ENCODE measurements at places on chromosomes 5 and 9.

GRCh38 chr9:73230251-73230650 is 78.6 kb downstream of the ANXA1 start:
- DNase-seq = no peak

DNA sequence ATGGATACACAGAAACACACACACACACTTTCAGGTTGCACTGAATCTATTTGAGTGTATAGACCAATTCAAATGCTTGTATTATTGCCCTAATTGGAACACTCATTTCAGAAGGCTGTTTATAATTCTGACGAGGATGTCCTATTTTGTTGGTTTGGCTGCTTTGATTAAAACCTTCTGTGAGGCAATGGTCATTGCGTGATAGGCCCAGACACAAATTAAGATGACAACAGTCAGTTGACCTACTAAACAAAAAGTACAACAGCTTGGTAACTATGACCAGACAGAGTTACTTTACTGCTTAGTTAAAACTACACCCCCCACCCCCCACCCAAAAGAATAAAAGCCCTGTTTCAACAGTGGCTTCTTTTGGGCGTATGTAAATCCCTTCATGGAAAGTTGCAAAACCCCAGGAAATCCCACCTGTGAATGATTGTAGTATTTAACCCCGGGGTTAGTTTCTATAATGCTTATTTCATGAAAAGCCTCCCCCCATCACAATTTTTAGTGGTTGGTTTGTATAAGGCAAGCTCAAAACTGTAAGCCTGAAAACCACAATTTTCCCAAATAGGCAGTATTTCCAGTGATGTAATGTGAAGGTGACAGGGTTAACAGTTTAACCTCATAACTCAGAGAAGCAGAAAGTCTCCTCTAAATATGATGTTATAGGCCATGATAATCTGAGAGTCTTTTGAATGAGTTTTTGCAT is 340.8 kb downstream of the FGF10 start:
- DNase-seq = no peak

- DNase-seq = peak; percentile 76
Measured at GRCh38 chr9:8555762-8556500, 756.4 kb upstream of the DMAC1 start.

DNA sequence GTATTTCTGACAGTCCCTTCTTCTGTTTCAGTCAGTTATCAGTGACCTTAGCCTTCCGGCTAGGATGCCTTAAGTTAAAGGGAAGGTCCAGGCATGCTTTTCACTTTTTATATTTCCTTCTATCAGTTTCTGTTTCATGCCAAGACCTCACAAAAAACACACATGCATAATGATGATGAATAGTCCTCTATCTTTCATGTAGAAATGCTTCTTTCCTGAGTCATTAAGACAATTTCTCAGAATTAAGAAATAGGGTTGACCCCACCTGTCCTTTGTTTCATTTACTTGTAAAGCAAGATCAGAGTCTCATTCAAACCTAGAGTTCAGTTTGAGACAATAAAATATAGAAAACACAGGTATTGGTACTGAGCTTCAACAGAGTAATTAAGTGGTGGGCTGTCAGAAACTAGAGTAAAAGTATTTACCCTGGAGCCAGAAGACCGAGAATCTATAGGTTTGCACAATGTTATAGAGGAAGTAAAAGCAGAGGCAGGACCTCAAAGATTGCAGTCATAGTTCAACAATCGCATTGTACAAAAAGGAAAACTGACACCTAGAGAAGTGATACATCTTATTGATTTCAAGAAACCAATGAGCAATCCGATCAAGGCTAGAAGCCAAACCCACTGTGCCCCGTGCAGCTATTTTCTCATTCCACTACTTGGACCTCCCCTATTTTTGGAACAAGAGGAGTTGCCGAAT is 118.7 kb upstream of the PUM3 start:
- no peak for DNase-seq

- peak; percentile 3 for DNase-seq
Measured at GRCh38 chr9:78746010-78746409, 449.1 kb downstream of the PSAT1 start.

- DNase-seq = peak; percentile 2
Measured at GRCh38 chr5:120734033-120734432, 269.9 kb downstream of the PRR16 start.

GRCh38 chr9:88426651-88427050 is 38.4 kb downstream of the SPIN1 start:
- no peak for DNase-seq

DNA sequence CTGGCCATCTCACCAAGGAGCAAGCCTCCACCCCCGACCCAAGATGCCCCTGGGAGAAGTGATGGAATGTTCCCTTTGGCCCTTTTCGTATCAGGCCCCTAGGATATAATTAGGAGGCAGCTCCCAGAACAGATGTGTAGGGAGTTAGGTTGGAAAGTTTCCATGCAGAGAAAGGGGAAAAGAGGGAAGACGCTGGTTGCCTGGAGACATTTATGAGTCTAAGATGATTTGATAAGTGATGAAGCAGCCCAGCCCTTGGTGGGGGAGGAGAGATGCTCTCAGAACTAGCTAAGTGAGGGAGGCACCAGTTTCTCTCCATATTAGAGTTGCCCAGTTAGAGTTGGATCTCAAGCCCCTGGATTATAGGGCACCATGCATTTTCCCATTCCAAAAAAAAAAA is 137.5 kb downstream of the GNA14 start:
- DNase-seq = no peak

- no peak for DNase-seq
Measured at GRCh38 chr5:135195270-135195608, 161.2 kb upstream of the PITX1 start.

DNA sequence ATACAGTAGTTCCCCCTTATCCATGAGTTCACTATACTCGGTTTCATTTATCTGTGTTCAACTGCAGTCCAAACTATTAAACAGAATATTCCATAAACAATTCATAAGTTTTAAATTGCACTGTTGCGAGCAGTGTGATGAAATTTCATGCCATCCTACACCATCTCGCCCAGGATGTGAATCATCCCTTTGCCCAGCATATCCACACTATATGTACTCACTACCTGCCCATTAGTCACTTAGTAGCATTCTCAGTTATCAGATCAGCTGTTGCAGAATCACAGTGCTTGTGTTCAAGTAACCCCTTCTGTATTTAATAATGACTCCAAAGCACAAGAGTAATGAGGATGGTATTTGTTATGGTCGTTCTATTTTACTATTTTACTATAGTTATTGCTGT is 51.5 kb downstream of the SHOC1 start:
- DNase-seq = peak; percentile 6

- no peak for DNase-seq
Measured at GRCh38 chr5:151240924-151241635, 11.9 kb upstream of the GM2A start.

DNA sequence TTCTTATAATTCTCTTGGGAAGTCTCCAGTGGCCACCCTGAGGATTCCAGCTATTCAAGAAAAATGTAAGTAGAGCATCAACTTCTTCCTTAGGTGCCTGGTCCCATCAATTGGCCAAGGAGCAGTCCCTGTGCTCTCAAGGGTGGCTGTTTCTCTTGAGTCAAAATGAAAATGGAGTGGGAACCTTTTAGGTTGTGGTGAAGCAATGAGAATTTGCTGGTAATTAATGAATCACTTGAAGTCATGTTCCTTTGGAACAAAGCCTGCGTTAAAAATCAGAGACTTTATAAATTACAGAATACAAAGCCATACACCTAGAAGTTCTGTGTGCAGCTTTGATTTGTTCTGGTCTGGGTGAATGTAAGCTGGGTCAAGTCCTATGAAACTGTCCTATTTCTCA is 48.9 kb downstream of the IL31RA start:
- DNase-seq = no peak

GRCh38 chr9:93128011-93128714 is 5.9 kb downstream of the NINJ1 start:
- DNase-seq = no peak

GRCh38 chr5:158967541-158967940 is 132.2 kb downstream of the EBF1 start:
- no peak for DNase-seq

DNA sequence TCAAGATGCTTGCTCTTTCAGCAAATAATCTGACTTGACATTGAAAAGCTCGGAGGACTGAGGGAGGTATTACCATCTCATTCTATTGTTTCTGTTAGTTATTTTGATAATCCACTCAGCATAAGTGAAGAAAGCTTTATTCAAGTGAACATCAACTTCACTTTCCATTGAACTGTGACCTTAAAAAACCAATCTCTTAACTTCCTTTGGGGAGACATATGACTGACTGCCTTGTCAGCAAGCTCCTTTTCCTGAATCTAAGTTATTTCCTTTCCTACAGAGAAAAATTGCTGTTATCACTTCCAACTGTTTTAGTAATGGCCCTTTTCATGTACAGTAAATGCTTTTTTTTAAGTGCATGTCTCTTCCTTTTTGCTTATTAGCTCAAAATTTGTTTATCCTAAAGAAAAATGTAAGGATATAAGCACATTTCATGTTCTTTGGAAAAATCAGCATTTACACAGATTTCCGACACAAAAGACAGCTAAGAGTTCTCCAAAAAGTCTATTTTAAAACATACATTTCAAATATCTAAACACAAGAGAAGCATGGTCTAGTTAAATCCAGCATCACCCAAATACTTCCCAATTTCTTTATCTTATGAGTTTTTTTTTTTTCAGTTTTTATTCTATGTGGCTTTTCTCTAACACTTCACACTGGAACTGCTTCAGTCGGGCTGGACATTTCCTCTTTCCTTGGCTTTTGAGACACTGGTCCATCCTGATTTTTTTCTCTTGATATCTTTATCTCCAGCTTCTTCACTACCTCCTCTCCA is 117.9 kb upstream of the DAB2 start:
- DNase-seq = no peak

- DNase-seq = no peak
Measured at GRCh38 chr9:121301881-121302286, 33.9 kb downstream of the GSN start.

- DNase-seq = no peak
Measured at GRCh38 chr9:77968506-77968905, 63.1 kb downstream of the GNAQ start.

DNA sequence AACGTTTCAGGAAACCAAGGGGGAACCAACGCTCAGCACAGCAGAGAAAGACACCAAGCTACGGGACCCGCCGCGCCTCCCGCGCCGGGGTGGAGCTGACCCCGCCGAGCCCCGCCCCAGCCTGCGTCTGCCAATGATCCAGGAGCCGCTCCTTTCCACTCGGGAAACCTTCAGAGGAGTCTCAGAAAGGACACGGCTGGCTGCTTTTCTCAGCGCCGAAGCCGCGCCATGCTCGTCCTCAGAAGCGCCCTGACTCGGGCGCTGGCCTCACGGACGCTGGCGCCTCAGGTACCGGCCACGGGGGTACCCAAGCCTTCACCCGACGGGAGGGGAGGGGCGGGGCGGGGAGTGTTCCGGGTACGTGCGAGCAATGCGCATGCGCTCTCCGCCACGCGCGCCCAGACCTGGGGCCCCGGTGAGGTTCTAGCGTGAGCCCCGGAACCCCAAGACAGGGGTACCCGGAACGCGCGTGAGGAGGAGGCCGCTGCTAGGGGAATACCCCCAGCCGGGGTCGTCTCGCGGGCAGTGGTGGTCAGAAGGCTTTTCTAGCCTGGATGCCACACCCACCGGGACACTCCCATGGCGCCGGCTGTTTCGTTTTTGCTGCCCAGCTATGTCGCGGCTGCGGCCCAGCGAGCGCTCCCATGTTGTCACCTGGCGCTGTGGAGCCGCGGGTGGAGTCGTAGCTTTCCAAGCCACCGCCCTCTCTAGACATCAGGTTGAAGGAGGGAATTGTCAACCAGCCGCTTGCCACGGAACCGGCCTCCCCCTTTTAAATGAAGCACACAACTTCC is at the start of gene NIPSNAP3A:
NIPSNAP3A (plus strand) TSS at position 119 of the 794 bp plus-strand sequence; CDS start at position 229, 110 bp downstream.
- peak; percentile 93 for DNase-seq

GRCh38 chr5:59569158-59569557 is 324.4 kb downstream of the PDE4D start:
- no peak for DNase-seq

DNA sequence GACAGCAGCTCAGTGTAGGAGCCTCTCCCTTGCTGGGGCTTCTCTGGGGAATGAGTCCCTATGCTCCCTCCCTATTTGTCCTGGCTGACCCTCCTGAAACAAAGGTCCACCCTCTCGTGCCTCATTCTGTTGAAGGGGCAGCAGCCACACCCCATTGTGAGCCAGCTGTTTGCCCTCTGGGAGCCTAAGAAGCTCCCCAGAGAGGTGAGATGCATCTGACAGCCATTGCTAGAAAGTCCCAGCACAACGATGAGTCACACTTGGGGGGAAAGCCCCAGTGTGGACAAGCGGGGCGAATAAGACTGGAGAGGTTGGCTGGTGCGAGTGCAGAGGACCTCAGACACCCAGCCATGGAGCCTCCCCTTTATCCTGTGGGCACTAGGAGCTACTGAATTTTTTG is 101.4 kb downstream of the PPARGC1B start:
- DNase-seq = no peak

- DNase-seq = no peak
Measured at GRCh38 chr9:118395415-118395814, 691.2 kb downstream of the TLR4 start.

DNA sequence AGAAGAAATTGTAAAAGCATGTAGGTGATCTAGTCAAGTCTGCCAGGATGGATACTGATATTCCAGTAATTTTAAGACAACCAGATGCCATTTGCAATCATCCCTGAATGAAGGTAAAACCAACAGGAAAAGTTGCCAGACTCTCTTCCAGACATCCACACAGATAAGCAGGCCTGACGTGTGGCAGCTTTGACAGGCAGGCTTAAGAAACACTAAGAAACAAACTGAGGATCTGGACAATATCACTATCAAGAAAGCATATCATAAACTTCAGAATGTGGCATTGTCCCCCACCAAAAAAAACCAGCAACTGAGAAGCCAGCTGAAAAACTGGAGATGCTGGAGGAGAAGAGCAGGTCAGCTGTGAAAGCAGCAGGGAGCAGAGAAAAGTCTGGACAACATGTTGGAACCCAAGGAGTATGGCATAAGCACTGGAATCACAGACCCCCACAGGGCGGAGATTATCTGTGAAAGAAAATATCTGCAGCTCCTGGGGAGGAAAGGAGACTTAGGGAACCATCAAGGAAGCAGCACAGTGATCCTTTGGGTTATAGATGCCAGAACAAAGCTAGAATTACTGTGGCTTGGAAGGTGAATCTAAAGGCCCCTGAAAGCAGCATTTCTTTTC is 307.0 kb downstream of the CWC27 start:
- no peak for DNase-seq

Data from tongue (tissue), 3 donors.